Fibroblast of skin of right biceps (primary cell): ENCODE measurements at places on chromosomes 16 and 17.

DNA sequence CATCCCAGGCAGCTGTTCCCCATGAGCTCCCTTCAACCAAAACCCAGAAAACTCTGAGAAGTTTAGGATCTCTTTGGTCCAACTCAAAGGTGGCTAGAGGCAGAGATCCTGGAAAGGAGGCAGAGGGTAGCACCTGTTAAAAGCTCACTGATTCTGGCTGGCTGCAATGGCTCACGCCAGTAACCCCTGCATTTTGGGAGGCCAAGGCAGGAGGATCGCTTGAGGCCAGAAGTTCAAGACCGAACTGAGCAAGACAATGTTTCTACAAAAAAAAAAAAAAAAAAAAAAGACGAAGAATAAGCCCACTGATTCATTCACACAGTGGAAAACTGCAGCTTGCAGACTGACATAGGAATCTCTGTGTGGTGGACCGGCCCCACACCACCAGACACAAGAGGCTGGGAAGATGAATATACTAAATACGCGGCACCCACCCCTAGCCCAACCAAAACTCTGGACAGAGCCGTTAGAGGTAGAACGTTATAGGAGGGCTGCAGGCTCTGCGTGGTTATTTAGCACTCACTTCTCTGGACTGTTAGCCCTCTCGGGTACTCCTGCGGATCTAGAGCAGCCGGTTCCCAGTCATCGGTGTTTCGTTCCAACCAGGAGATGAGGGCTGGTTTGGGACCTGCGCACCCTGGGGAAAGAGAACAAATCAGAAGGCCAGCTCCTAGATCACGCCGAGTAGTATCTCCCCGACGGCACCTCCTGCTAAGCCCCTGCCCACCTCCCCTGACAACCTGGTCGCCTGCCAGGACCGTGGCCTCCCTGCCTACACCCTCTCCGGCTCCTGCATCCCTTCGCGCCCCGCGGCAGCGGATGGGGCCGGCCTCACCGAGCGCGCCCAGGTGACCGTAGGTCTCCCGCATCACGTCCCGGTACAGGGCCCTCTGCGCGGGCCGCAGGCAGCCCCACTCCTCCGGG lies 925 bp downstream of the ZNF689 start:
- DNase-seq: peak; percentile 52

DNA sequence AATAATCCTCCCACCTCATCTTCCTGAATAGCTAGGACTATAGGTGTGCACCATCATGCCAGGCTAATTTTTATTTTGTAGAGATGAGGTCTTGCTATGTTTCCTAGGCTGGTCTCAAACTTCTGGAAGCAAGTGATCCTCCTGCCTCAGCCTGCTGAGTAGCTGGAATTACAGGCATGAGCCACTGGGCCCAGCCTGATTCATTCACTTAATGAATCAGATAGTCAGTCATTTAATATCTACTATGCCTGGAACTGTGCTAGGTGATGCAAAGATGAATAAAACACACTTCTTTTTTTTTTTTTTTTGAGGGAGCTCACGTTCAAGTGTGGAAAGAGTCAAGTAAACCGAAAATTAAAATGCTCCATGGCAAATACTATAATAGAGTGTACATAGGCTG lies 39.4 kb downstream of the EFCAB13 start:
- DNase-seq: no peak

- no peak for DNase-seq
Observed at GRCh38 chr16:24524855-24525677, 14.3 kb upstream of the RBBP6 start.

DNA sequence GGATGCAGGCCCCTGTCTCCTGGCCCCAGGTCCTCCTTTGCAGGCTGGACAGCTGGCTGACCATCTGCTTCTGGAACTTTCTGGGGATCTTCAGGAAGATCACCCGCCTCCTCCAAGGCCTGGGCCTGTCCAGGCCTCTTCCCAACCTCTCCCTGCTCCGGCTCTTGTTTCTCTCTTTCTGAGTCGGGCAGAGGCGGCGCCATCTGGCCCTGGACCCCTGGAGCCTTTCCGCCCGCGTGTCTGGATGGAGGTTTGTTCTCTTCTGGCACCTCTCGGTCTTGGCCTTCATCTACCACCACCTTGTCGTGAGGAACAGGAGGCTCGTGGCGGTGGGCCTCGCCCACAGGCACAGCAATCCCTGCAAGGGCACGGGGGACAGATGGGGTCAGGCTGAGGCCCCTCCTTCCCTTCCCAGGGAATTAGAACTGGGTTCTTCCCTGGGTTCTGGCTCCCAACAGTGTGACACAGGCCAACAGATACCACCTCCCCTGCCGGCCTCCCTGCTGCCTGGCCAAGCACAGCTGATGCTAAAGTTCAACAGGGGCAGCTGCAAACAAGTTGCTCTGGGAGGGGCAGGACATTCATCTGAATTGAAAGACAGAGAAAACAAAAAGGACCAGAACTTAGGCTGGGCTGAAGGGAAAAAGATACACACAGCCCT lies 13.3 kb downstream of the NDUFAF8 start:
- no peak for DNase-seq

DNA sequence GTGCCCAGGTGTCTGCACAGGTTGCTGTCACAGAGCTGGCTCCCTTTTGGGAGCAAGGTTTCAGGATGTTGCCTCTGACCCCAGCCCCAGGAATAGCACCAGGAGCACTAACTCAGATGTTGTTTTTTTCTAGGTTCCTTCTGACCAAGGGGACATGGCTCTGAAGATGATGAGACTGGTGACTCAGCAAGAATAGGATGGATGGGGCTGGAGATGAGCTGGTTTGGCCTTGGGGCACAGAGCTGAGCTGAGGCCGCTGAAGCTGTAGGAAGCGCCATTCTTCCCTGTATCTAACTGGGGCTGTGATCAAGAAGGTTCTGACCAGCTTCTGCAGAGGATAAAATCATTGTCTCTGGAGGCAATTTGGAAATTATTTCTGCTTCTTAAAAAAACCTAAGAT lies 28.1 kb downstream of the SCPEP1 start:
- no peak for DNase-seq
